Transverse colon (tissue), 4 donors: ENCODE measurements at places on chromosomes 12 and 14. TPM values are rescaled to one million over a fixed set of nuclear protein-coding genes. Genes with fewer than 3 reads are reported as not detected.

DNA sequence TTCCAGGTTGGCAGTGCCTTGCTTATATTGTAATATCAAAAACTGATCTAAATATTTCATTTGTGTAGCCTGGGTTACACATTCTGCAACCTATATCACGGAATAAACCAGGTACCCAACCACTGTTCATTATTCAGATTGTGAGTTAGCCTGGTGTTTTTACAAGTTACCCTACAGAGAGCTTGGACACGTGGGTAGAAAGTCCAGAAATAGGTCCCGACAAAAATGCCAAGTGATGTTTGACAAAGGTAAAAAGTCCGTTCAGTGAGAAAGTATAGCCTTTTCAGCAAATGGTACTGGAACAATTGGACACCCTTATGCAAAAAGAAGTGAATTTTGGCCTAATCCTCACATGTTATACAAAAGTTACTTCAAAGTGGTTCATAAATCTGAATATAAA, 17.6 kb upstream of the EVL start:
- no peak for DNase-seq

DNA sequence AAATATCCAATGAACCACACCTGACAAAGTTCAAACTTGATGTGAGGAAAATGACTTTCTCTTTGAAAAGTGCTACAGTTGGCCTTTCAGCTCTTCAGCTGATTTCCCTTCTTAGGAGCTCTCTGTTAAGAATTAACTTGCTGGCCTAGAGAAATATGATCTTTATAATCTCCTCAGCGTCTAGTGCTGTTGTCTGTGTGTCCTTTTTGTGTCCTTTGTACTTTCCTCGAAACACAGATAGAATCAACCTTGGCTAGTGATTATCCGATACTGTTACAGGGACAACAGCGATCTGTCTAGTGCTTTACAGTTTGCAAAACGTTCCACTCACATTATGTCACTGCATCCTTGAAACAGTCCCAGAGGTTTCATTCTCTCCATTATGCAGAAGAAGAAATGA, 162.8 kb upstream of the RMST start:
- DNase-seq: no peak

The KRT77 gene
- total RNA-seq: not detected

The IFI27 gene
- 124 TPM for total RNA-seq

The SLC25A21 gene
- total RNA-seq: not detected
